Activated naive CD4-positive, alpha-beta T cell treated with anti-CD3 and anti-CD28 coated beads, Interleukin-2, amount 10 ng/mL, durations not matched to agents 7 days and 5 days (primary cell): ENCODE measurements at places on chromosomes 4 and X.

- peaks cover 12% of the 10 kb centered on the region for H3K4me1 ChIP-seq
- DNase-seq, result no peak
- no peak overlapping the region for H3K4me3 ChIP-seq
- H3K27me3 ChIP-seq, result no peaks in the 10 kb centered on the region
- peaks cover 20% of the 10 kb centered on the region for H3K36me3 ChIP-seq
- no peak overlapping the region for H3K27ac ChIP-seq
Observed at GRCh38 chrX:65932173-65933084, 107.5 kb downstream of the VSIG4 start.

- H3K4me3 ChIP-seq, result no peak overlapping the region
- H3K36me3 ChIP-seq, result peaks cover 8% of the 10 kb centered on the region
- H3K27me3 ChIP-seq, result no peaks in the 10 kb centered on the region
- peaks cover 2% of the 10 kb centered on the region for H3K4me1 ChIP-seq
Observed at GRCh38 chr4:169437299-169438047, 166.7 kb upstream of the SH3RF1 start.

- H3K4me3 ChIP-seq, result peak overlapping the region; percentile 10
- DNase-seq, result no peak
- no peak overlapping the region for H3K27ac ChIP-seq
- peaks cover 11% of the 10 kb centered on the region for H3K4me1 ChIP-seq
- H3K27me3 ChIP-seq, result peaks cover 6% of the 10 kb centered on the region
Observed at GRCh38 chr4:970854-971520, 2.4 kb downstream of the DGKQ start.

DNA sequence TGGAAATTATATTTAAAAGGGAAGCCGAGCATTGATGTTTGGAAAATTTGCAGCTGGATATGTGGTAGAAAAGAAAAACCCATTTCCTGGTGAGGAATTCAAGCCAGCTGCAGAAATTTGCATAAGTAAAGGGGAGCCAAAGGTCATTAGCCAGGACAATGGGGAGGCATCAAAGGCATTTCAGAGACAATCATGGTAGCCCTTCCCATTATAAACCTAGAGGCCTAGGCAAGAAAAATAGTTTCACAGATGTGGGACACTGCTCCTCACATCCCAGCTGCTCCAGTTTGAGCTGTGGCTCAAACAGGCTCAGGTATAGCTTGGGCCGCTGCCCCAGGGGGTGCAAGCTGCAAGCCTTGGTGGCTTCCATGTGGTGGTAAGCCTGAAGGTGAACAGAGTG lies 35.8 kb downstream of the NAP1L3 start:
- H3K4me3 ChIP-seq, result no peak overlapping the region
- no peak overlapping the region for H3K27ac ChIP-seq
- no peaks in the 10 kb centered on the region for H3K4me1 ChIP-seq
- no peak for DNase-seq

DNA sequence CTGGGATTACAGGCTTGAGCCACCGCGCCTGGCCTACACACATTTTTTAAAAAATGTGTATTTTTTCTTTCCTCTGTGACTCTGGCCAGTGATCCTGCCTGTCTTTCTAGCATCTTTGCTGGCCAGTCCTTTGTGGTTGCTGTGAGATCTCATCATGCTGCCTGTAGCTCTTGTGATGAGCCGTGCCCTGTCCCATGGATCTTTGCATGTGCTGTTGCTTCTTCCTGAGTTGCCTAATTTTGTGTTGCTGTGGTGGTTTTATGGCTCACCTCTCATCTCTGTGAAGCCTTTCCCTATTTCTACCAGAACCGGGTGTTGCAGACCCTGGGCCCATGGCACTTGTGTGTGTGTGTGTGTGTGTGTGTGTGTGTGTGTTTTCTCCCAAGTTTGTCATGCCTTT lies 8.3 kb downstream of the NSD2 start:
- H3K4me3 ChIP-seq, result no peak overlapping the region
- no peak overlapping the region for H3K27ac ChIP-seq
- peaks cover 34% of the 10 kb centered on the region for H3K36me3 ChIP-seq
- no peaks in the 10 kb centered on the region for H3K27me3 ChIP-seq
- H3K4me1 ChIP-seq, result peaks cover 64% of the 10 kb centered on the region
- DNase-seq, result no peak

GRCh38 chr4:84224522-84224921 lies 274.6 kb downstream of the NKX6-1 start:
- H3K27ac ChIP-seq, result no peak overlapping the region
- no peaks in the 10 kb centered on the region for H3K27me3 ChIP-seq
- no peak overlapping the region for H3K4me3 ChIP-seq
- H3K36me3 ChIP-seq, result no peaks in the 10 kb centered on the region
- DNase-seq, result no peak
- no peaks in the 10 kb centered on the region for H3K4me1 ChIP-seq
